Suppressor macrophage treated with lipopolysaccharide for 4 hours (primary cell): ENCODE measurements at places on chromosomes 2 and 18.

DNA sequence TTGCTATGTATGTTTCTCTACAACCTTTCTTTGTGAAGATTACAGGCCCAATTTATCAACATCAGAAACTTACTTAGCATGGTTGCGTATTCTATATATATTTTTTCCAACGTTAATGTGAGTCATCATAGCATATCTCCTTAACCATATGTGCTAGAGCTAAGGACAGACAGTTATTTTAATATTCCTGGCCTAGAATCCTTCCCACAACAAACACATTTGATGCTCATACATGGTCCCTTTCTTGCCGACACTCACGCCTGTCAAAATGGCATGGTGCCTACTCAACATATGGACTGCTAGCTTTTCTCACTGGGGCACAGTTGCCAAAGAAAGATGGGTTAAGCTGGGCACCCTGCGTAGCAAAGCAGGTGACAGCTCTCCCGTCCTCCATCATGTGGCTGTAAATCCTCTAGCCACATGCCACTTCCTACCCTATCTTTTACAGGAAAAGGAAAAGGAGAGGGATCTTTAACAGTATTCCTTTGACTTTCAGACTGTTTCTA is 75.2 kb upstream of the GALNT5 start:
- no peak for DNase-seq

- no peak for DNase-seq
Measured at GRCh38 chr2:211423018-211423417, 866.6 kb downstream of the CPS1 start.

- DNase-seq: no peak
Measured at GRCh38 chr2:54584598-54584997, 128.5 kb downstream of the SPTBN1 start.

DNA sequence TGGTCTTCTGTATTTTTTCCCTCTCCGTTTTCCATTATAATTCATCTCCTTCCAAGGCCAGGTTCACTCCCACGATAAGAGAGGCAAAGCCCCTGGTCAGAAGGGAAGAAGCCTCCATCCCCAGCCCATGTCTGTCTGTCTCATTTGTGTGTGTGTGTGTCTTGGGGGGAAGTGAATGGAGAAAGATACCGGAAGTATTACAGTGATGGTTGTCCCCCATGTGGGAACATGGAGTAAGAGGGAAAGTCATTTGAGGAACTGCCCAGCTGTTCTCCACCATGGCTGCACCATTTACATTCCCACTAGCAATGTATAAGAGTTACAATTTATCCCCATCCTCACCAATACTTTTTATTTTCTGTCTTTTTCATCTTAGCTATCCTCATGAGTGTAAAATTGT is 113.6 kb upstream of the ATP8B1 start:
- DNase-seq: peak; percentile 58

DNA sequence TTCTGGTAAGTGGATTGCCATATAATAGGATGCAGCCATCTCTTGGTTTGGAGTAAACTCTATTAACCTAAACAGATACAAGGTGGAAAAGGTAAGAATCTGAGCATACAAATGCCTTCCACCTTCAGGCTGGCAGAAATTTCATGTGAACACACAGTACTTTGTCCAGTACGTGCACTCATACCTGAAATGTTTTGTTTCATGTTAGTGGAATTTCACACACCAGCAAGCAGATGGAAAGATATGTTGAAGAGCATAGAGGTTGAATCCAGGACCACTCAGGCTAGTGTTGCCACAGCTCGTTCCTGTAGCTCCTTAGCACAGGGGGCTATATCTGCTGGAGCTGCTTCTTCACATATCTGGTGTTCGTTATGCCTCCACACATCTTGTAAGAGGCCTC is 34.0 kb downstream of the CRIM1 start:
- DNase-seq: no peak
